ENCODE measurements at places on chromosomes 3 and 15.

- DNase-seq = no peak
These were observed 30.6 kb upstream of the OR5H6 start for GRCh38 chr3:98233468-98233867.

- DNase-seq = no peak
These were observed 91.7 kb upstream of the PDZRN3 start for GRCh38 chr3:73716418-73716817.

DNA sequence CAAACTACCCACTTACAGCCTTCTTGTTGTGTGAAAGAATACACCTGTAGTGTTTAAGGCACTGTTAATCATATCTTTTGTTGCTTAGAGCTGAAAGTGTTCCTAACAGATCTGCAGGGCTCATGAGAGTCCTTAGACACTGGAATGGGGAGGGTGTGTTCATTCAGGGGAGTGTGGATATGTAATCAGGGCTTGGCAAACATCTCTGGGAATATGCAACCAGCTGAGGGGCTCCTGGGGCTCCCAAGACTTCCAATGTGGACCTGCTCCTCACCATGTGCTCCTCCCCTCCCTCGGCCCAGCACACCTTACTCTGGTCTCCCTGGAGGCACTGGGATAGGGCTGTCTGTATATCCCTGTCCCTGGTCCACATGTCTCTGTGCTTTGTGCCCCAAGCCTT, 30.3 kb upstream of the MFSD1 start:
- no peak for DNase-seq

- DNase-seq = no peak
These were observed 61.3 kb downstream of the FOXP1 start for GRCh38 chr3:71521940-71522876.

GRCh38 chr3:138781012-138781470, 53.7 kb downstream of the PIK3CB start:
- no peak for DNase-seq
